ENCODE measurements at places on chromosomes 4 and X.

GRCh38 chr4:38132107-38132673 lies 172.0 kb downstream of the PTTG2 start:
- DNase-seq = peak; percentile 34

- no peak for DNase-seq
Observed at GRCh38 chr4:167614866-167615265, 380.6 kb upstream of the SPOCK3 start.

DNA sequence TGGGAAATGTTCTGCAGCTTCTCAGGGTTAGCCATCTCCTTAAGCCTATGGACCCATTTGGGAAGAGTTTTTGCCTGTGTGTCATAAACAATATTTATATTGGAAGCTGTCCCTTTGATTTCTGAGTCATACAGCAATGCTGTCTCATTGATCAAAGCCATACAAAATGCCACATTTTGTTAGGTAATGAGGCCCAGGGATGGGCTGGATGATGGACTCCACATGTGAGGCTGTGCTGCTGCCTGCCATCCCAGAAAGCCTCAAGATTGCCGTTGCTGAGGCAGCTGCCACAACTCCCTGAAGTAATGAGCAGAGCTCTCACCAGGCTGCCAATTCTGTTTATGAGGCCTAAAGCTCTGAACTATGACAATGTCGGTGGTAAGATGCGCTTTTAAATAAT lies 12.2 kb upstream of the GJB1 start:
- DNase-seq = no peak

GRCh38 chr4:88998001-88998400 lies 59.0 kb downstream of the FAM13A start:
- no peak for DNase-seq

DNA sequence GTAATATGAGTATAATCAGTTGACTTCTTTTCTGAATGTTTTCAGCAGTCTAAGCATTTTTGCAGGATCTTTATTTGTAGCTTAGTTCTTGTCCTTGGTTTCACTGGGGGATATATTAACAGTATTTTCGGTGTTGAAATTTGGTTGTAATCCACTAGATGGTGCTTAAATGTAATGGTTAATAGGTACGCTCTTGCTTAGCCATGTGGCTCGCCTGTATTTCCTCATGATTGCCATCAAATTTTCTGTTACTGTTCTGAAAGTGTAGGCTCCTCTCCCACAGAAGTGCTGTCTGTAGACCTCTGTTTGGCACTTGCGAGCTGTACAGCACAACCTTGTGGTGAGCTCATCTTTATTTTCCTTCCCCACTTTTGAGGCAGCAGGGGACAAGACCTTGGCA lies 3.9 kb upstream of the FAAH2 start:
- DNase-seq = no peak

DNA sequence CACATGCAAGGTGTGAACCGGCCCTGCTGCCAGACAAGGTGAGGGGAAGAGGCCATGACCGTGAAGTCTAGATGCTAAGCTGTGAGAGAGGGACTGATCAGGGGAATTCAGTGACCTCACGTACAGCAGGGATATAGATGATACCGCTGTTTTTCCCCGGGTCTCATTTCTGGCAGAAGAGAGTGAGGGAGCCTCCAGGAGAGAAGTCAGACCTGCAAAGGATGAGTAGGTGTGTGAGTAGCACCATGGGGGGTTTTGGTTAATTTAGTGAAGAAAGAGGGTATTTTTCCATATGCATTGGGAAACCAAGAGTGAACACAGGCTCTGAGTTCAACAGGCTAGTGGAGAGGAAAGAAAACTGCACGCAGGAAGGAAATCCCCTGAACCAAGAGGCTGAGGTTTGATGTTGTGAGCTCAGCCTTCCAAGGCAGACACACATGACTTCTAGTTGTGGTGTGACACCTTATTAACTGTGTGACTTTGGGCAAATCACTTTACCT lies 127.6 kb upstream of the GATB start:
- DNase-seq = no peak

- no peak for DNase-seq
Observed at GRCh38 chrX:43283187-43283586, 372.9 kb upstream of the MAOA start.

DNA sequence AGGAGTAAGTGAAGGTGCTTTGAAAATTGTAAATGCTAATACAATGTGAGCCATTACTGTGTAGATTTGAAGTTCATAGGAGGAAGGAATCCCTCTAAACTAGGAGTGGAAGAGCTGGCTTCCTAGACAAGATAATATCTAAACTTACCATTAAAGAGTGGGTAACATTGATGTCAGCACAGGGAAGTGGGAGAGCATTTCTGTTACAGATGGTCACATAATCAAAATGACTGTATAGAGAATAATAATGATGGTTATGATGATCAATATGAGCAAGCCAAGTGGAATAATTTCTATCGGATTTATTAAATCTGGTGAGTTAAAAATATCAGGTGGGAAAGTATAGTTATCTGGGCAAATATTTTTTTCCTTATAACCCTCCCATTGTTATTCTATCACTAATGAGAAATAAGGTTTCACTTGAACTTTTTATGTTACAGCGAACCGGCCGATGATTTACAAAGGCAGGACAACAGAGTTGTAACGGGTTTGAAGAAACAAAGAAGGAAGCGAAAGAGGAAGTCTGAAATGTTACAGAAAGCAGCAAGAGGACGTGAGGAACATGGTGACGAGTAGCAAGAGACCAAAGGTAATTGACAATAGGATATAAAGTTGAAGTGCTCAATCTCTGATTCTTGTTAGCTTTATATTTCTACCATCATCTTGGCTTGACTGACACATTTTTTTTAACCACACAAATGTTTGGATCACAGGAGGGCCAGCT lies 43.5 kb downstream of the FMR1NB start:
- DNase-seq = no peak

- DNase-seq = no peak
Observed at GRCh38 chr4:174538123-174538875, 16.0 kb upstream of the HPGD start.

- no peak for DNase-seq
Observed at GRCh38 chrX:9090766-9091165, 56.8 kb upstream of the FAM9B start.

- no peak for DNase-seq
Observed at GRCh38 chr4:173217075-173217474, 48.5 kb downstream of the GALNT7 start.

GRCh38 chr4:181807771-181808170 lies 435.4 kb upstream of the TENM3 start:
- DNase-seq = no peak

Measured in stimulated activated CD8-positive, alpha-beta memory T cell treated with anti-CD3 and anti-CD28 coated beads, Interleukin-2, amount 100 ng/mL, for 1 hour (primary cell).